ENCODE measurements at places on chromosomes 2 and 18. TPM values are rescaled to one million over a fixed set of nuclear protein-coding genes. Genes with fewer than 3 reads are reported as not detected.

- DNase-seq: no peak
Measured at GRCh38 chr2:66456183-66457041, 21.5 kb downstream of the MEIS1 start.

- no peak for DNase-seq
Measured at GRCh38 chr2:32617599-32618189, 10.2 kb upstream of the TTC27 start.

DNA sequence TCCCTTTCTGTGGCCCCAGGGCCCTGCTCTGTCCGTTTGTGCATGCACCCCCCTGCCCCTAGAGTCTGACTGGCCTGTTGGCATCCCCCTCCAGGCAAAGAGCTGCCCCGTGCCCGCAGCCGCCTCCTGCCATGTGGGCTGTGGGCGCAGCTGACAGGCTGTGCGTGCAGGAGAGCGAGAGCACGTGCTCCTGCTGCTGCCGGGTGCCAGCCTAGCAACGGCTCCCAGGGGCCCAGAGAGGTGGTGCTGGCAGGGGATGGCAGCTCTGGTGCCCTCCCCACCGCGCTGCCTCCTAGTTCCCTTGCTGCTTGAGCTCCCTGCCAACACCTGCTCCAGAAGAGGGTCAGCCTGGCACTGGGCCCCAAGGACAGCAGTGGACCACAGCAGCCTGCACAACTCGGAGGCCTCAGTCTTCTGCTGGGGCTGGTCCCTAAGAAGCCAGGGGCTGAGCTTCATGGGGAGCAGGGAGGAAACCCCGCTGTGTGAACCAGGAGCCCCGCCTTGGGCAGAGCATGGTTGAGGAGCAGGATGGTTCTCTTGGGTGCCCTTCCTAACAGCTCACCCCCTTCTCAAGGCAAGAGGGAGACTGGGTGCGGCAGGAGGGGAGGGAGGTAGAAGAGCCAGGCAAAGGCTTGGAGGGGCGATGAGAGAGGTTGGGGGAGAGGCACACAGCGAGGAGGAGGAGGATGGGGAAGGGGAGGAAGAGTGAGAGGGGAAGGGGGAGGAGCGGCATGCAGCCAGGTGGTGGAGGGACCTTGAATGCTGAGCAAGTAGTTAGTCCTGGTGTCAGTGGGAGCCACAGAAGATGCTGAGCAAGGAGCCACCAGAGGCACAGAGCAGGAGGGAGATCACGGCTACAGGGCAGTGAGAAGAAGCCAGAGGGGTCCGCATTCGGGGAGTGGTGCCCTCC lies 23.8 kb upstream of the PTMA start:
- no peak for DNase-seq

GRCh38 chr18:34858188-34858587 lies 148.1 kb downstream of the DTNA start:
- DNase-seq: no peak

DHRS9 gene
- 0.36 TPM for total RNA-seq

LRP1B gene
- not detected for total RNA-seq

DNA sequence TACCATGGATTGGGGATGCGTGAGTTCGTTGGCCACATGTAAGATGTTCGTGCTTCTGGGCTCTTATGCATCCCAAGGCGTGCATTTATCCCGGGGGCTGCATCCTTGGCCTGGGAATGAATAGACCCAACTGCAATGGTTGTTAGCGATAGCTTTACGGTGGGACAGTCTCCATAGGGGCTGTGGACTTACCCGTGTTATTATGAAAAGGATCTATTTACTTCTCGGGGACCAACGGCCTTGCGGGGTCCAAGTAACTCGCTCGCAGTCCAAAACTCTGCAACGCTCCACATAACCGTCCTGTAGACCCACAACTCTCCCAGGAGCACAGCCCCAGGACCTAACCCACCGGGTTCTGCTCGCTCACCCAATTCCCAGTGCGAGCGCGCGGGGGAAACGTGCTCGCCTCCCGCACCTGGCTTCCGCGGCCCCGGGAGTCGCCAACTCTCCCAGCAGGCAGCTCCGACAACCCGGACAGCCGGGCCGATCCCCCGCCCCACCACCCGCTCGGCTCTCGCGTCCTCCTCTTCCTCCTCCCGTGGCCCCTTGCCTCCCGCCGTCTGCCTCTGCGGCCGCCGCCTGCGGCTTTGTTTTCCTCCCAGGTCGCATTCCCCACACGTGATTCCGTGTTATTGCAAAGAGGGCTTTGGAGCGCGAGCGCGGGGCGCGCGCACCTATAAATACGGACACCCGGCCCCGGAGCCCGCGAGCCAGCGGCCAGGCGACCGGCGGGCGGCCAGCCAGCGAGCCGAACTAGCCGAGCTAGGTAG lies at the start of gene CABLES1:
Gene CABLES1, plus strand, starts transcription at position 706 of the 770 bp plus-strand sequence. CDS start 278 bp downstream, outside the sequence.
- DNase-seq: peak; percentile 58

GRCh38 chr2:44537264-44537663 lies 175.5 kb downstream of the CAMKMT start:
- no peak for DNase-seq

GRCh38 chr2:95281071-95281470 lies 6.8 kb downstream of the PROM2 start:
- DNase-seq: no peak

GRCh38 chr2:196719110-196719872 lies 79.8 kb downstream of the CCDC150 start:
- DNase-seq: no peak

- peak; percentile 72 for DNase-seq
Measured at GRCh38 chr2:26577442-26578112, 63.6 kb downstream of the CIB4 start.

DNA sequence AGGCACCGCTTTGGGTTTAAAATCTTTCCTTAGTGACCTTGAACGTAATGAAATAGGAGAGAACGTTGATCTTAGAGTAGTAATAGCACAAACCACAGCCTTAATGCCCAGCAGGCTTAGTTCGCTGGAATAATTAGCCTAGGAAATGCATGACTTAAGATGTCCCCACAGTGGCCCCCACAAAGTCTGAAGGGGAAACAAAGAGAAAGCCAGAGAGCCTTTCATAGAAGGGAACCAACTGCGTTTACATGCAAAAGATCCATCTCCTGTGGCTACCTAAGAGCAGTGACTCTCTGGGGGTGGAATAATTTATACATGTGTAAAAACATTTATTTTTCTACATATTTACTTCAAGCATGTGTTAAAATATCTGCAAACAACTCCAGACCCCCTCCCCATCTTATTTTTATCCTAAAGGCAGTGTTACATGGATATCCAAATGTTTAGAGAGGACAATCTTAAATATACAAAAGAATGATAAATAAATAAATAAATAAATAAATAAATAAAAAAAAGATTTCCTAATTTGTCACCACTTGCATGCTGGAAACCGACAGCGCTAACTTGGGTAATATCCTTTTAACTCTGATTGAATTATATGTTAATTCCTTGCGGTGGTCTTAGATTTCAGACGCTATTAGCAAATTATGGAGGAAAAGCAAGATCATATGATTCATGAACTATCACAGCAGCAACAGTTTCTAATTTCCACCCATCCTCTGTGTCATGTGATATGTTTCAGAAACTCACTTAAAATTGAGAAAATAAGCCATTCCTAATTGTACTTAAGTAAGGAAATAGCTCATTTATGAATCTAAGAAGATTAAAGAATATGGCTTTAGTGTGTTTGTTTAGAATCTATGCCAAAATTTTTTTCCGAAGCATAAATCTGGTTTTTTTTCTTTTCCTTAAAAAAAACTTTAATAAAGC lies 23.4 kb upstream of the CYP1B1 start:
- no peak for DNase-seq

GRCh38 chr2:65778137-65778536 lies 345.7 kb upstream of the SPRED2 start:
- DNase-seq: no peak

- DNase-seq: no peak
Measured at GRCh38 chr2:18487106-18487913, 73.1 kb downstream of the RDH14 start.

DNA sequence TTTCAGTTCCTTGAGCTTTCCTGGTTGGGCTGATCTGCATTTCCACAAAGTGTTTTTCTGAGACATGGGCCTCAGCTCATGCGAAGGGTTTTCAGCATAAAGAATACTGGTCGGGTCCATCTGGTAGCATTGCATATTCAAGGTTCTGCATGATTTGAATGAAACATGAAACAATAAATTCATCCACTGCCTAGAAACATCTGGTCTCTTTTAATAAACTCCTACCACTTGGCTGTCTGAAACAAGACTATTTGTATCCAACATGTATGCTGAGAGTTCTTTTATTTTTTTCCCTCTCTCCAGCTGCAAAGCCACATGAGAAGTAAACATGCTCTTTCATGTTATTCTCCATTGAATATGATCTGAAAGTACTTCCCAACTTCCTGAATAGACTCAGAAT lies 314.9 kb upstream of the SOX11 start:
- DNase-seq: no peak

GRCh38 chr2:215145611-215146010 lies 7.2 kb upstream of the ABCA12 start:
- no peak for DNase-seq

GRCh38 chr18:62450546-62451410 lies 72.0 kb upstream of the ZCCHC2 start:
- no peak for DNase-seq

ALLC gene
- total RNA-seq: not detected

- no peak for DNase-seq
Measured at GRCh38 chr2:217876253-217876570, 126.6 kb downstream of the TNS1 start.

GRCh38 chr18:33817096-33817495 lies 239.1 kb downstream of the ASXL3 start:
- no peak for DNase-seq

DNA sequence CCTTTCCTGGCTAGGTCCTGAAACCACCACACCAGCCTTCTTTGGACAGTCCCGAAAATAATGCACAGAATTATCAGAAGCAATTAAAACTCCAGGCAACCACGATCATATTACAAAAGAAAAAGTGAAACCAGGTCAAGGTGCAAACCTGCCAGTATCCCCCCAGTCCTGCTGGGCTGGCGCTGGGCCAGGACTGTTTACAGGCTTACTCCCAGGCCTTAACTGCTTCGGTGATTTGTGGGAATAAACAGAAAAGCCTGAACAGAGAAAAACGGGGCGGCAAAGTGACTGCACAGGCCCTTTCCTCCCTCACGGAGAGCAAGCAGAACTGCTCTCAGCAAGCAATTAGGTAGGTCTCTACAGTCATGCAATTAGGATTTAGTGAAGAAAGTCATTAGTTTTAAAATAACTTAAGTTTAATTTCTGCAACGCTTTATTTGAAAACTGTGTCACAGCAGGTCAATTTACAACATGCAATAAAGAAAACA lies 1.3 kb downstream of the HDAC4 start:
- peak; percentile 60 for DNase-seq

DNA sequence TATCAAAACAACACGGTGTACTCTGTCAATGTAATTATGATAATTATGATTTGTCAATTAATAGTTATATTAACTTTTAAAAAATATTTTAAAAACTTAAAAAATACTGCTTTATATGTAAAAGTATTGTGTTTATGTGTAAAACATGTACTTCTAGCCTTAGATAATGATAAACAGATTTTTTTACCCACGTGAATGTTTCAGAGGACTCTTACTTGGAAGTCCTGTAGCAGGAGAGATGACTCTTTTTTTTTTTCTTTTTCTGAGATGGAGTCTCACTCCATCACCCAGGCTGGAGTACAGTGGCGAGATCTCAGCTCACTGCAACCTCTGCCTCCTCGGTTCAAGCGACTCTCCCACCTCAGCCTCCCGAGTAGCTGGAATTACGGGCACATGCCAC lies 6.2 kb upstream of the MTCL1 start:
- no peak for DNase-seq

TFCP2L1 gene
- total RNA-seq: 0.06 TPM

DNA sequence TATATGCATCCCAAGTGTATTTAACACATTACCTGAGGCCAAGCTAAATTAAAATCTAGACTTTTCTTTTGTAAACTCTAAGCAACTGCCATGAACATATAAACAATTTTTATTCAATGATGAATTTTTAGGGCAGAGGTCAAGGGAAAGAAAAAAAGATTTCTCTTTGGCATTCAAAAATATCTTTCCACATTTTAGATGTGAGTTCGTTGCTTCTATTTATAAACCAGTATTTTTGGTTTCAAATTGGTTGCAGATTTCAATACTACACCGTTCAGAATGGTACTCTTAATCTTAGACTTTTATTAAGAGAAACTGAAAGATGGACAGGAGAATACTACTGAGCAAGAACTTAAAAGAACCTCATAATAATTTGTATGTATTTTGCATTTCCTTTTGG lies 293.6 kb upstream of the CCDC68 start:
- DNase-seq: no peak

GRCh38 chr2:188572592-188572991 lies 280.9 kb downstream of the GULP1 start:
- DNase-seq: no peak

ZNF2 gene
- total RNA-seq: 6.6 TPM

NOSTRIN gene
- total RNA-seq: not detected

GRCh38 chr2:171383134-171383533 lies 50.7 kb downstream of the METTL8 start:
- no peak for DNase-seq

NEMP2 gene
- 23.1 TPM for total RNA-seq

- DNase-seq: no peak
Measured at GRCh38 chr2:194494401-194494800, 1162.6 kb upstream of the SLC39A10 start.

MAP4K3 gene
- total RNA-seq: 12.1 TPM

GRCh38 chr2:195759877-195760276 lies 102.9 kb downstream of the SLC39A10 start:
- DNase-seq: no peak

GRCh38 chr2:124589971-124590370 lies 564.9 kb downstream of the CNTNAP5 start:
- DNase-seq: no peak

DNA sequence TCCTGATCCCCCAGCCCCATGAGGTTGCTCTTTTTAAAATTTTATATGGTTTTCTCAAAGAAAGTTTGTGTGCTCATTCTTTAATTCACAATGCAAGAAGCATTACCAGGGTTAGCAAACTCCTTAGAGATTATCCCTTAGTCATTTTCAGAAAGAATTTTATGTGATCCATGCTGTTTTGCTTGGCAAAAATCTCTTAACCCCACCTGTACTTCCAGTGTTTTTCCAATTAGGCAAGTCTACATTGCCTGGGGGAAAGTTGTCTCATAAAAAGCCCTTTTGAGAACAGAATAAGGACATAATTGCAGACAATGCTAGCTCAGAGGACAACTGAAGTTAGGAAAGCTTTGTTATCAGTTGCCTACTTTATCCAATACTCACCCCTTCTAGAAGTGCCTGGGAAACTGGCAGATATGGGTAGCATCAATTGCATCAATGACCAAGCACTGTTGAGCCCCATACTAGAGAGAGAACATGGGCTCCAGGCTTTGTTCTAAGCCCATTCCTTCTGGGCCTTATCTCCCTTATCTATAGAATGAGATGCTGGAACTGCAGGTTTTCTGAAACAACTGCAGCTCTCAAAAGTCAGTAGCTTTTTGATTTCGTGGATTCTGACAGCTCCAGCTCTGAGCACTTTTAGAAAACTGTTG lies 265.9 kb upstream of the SPHKAP start:
- DNase-seq: no peak

- DNase-seq: no peak
Measured at GRCh38 chr18:1530650-1531049, 626.0 kb downstream of the ADCYAP1 start.

- no peak for DNase-seq
Measured at GRCh38 chr18:48667276-48668254, 128.7 kb downstream of the CTIF start.

All from activated naive CD8-positive, alpha-beta T cell treated with anti-CD3 and anti-CD28 coated beads, Interleukin-2, amount 10 ng/mL, durations not matched to agents 7 days and 5 days (primary cell).